ENCODE measurements at places on chromosomes 5 and 9. TPM values are rescaled to one million over a fixed set of nuclear protein-coding genes. Genes with fewer than 3 reads are reported as not detected.

GRCh38 chr5:84688566-84688965 lies 303.9 kb upstream of the EDIL3 start:
- DNase-seq = no peak

DNA sequence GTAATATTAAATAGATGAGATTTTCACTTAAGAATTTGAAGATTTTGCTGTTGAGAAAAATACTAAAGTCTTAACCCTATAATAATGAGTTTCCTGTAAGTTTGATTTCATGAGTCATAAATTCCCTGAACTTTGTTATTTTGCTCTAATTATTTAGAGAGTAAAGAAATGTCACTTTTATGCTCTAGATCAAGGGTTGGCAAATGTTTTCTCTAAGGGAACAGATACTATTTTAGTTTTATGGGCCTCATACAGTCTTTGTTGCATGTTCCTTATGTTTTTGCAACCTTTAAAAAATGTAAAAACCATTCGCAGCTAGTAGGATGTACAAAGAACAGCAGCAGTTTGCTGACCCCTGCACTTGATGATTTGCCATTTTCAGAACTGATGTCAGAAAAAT lies 480 bp upstream of the TXNDC8 start:
- DNase-seq = no peak

- no peak for DNase-seq
Observed at GRCh38 chr9:77903666-77904285, 127.8 kb downstream of the GNAQ start.

- DNase-seq = no peak
Observed at GRCh38 chr9:16171911-16172310, 619.1 kb downstream of the CCDC171 start.

- no peak for DNase-seq
Observed at GRCh38 chr9:37480759-37481158, 5.0 kb upstream of the POLR1E start.

FLT4 gene
- total RNA-seq = 5.3 TPM

DNAJC25 gene
- 7.4 TPM for total RNA-seq
